ENCODE measurements at places on chromosomes 5 and 9.
A peak's percentile ranks its signal among the peaks of the same experiment; 100 is the strongest.

DNA sequence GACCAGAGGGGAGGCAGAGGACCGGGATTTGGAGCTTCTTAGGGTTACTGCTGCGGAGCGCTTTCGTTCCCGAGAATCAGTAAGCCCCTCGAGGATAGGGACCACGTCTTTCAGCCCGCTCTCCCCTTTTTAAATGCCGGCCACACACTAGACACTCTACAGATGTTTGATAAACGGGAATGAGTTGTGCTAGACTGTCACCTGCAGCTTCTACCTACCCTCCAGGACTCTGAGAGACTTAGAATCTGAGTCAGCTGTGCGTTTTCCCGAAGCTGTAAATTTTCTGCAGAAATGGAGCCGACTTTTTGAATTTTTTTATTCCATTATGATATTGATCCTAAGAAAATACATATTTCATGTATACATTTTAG lies 670 bp downstream of the CCDC171 start:
- no peak for DNase-seq

- DNase-seq, result no peak
Observed at GRCh38 chr9:27427272-27427643, 96.8 kb upstream of the IFNK start.

- no peak for DNase-seq
Observed at GRCh38 chr9:118882684-118883083, 486.6 kb downstream of the BRINP1 start.

DNA sequence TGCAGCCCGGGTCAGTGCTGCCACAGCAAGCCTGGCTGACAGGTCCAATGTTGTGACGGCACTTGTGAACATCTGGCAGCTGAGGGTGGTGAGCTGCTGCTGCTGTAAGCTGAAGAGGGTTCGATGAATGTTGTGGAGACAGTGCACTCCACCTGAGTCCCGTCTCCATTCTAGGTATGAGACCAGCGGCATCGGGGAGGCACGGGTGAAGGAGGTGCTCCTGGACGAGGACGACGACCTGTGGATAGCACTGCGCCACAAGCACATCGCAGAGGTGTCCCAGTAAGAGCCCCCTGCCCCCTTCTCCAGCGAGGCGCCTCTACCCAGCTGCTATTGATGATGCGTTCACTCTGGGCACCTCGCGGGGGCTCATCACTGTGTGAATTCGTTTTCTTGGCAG lies 38.9 kb upstream of the CFAP157 start:
- no peak for DNase-seq

- DNase-seq, result no peak
Observed at GRCh38 chr5:150246835-150247234, 42.7 kb downstream of the CAMK2A start.

- no peak for DNase-seq
Observed at GRCh38 chr9:31808766-31809165, 575.7 kb upstream of the ACO1 start.

GRCh38 chr5:142810743-142811290 lies 40.6 kb downstream of the ARHGAP26 start:
- no peak for DNase-seq

- DNase-seq, result no peak
Observed at GRCh38 chr5:15510831-15511230, 10.9 kb downstream of the FBXL7 start.

- DNase-seq, result no peak
Observed at GRCh38 chr5:153147891-153148623, 342.4 kb upstream of the GRIA1 start.

- DNase-seq, result peak; percentile 40
Observed at GRCh38 chr9:122179690-122180074, 20.0 kb downstream of the MORN5 start.

GRCh38 chr5:119275601-119276173 lies 80.1 kb upstream of the TNFAIP8 start:
- no peak for DNase-seq

DNA sequence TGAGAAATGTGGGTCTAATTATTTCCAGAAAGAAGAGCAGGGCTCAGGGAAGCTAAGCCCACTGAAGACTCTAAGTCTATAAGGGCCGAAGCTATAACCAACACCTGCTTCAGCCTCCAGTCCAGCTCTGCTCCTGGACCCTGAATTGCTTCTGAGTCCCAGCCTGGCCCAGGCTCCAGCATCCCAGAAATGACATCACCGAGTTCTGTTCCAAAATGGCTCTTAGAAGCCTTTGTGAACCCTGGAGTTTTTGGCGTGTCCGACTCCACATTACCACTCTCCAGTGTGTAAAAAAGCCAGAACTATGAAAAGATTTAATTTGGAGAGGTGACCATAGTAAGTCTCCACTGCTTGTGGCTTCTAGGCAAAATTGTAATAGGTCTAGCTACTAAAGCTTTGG lies 289.9 kb downstream of the SLIT3 start:
- no peak for DNase-seq

- no peak for DNase-seq
Observed at GRCh38 chr9:3762076-3762475, 236.3 kb upstream of the RFX3 start.

- DNase-seq, result no peak
Observed at GRCh38 chr9:120324996-120325642, 254.8 kb downstream of the CDK5RAP2 start.

DNA sequence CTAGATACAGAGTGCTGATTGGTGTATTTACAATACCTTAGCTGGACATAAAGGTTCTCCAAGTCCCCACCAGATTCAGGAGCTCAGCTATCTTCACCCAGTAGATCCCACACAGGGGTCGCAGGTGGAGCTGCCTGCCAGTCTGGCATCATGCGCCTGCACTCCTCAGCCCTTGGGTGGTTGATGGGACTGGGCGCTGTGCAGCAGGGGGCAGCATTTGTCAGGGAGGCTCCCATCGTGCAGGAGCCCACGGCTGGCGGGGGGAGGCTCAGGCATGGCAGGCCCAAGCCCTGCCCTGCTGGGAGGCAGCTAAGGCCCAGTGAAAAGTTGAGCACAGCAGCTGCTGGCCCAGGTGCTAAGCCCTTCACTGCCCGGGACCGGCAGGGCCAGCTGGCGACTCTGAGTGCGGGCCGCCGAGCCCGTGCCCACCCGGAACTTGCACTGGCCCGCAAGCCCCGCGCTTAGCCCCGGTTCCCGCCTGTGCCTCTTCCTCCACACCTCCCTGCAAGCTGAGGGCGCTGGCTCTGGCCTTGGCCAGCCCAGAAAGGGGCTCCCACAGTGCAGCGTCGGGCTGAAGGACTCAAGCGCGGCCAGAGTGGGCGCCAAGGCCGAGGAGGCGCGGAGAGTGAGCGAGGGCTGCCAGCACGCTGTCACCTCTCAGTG lies 314.1 kb upstream of the ATP10B start:
- no peak for DNase-seq

GRCh38 chr5:77102549-77102948 lies 15.5 kb upstream of the ZBED3 start:
- no peak for DNase-seq

GRCh38 chr5:107470295-107470582 lies 200.5 kb downstream of the EFNA5 start:
- DNase-seq, result no peak

DNA sequence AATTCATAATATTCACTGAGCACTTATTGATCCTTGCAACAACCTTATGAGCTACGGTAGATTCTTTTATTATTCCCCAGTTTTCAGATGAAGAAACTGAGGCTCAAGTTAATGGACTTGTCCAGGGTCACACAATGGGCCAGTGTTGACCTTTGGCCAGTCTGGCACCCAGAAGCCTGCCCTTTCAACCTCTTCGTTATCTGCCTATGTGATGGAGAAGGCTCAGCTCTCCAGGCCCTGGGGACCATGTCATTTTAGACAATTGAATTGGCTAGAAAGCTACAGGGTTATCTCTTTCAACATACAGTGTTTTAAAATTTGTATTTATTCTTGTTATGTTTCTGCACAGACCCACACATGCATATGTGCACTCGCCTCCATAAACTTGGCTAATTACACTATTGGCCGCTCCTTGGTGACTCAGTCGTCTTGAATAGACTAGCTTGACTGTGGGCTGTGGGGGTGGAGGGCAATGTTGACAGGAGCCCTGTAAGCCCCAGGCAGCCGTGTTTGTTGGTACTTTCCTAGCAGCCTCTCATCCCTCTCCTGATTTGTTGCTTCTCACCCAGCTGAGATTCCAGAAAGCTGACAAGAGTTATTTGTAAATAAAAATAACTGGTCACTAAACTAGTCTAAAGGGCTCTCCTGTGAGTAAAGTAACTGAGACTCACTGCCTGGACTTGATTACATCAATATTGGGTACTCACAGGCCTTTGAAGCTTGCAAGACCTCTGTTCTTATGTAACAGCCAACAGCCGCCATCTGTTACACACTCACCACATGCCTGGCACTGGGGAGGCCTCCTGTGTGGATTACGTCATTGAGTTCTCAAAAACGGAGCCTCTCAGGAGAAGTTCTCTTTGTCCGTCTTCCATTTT lies 8.5 kb upstream of the ANGPTL2 start:
- DNase-seq, result no peak

GRCh38 chr9:136882109-136882946 lies 4.0 kb upstream of the TRAF2 start:
- peak; percentile 67 for DNase-seq

DNA sequence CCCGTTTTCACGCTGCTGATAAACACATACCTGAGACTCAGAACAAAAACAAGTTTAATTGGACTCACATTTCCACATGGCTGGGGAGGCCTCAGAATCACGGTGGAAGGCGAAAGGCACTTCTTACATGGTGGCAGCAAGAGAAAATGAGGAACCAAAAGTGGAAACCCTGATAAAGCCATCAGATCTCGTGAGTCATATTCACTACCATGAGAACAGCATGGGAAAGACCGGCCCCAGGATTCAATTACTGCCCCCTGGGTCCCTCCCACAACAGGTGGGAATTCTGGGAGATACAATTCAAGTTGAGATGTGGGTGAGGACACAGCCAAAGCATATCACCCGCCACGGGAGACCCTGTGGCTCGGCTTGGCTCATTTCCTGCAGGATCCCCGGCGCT lies 20.2 kb downstream of the EXD3 start:
- no peak for DNase-seq

DNA sequence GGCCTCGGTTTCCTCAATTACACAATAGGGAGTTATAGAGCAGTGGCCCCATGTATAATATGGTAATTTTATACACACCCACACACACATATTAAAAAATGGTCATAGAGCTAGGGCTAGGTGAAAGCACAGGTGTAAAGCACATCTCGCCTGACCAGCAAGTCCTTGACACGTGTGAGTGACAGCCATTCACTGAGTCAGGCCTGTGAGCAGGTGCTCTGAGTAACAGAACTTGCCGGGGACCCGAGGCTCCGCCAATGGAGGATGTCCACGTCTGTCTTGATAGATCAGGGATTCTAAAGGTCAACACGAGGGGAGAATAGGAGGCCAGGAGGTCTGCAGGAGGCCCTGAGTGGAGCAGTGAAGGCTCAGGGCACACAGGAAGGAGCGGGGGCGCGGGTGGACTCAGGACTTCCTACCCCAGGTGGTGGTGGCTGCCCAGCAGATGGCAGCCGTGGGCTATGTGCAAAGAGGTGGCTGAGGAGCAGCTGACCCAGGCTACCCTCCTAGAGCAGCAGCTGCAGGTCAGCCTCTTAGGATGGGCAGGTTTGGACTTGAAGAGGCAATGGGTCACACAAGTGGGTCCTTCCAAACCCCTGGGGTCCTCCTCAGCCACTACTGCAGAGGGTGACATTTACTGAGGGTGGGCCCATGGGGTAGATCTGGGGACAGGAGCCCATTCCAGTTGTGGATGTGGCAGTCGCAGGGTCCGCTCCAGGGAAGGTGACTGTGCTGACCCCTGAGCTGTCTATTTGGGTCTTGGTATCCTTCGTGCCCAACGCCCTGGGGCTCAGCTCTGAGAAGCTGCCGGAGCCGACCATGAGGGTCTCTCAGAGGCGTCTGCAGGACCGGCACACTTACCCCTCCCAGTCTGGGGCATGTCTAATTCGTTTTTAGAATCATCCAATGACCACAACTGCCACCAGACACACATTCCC lies 45.9 kb downstream of the PRRT1B start:
- peak; percentile 98 for DNase-seq

DNA sequence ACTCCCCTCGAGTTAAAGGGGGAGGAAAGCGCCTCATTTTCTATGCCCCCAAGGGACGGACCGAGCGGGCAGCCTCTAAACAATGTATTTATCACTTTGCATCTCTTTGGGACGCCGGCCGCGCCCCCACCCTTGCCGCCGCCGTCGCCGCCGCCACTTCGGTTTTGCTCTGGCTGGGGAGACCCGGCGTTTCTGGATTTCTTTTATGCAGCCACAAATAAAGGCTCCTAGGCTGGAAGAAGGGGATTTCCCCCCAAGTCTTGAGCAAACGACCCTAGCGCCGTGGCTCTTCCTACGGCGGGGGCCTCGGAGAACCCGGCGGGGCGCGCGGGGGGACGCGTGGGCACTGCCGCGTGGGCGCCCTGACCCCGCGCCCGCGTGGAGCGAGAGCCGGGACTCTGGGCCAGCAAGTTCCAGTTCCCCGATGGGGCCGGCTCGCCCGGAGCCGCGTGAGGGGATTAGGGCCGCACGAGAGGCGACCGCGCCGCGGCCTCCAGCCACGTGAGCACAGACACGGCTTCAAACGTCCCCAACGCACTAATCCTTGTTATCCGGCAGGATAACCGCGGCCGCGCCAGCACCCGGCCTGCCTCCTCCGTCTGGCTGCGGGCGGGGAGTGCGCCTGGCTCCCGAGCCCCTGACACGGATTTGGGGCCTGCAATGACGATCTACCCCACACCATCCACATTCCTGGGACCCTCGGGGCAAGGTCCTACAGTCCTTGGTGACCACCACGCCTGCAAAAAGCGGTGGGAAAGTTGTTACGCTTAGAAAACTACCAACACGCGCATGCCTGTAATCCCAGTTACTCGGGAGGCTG lies 7.9 kb upstream of the NEUROG1 start:
- no peak for DNase-seq

DNA sequence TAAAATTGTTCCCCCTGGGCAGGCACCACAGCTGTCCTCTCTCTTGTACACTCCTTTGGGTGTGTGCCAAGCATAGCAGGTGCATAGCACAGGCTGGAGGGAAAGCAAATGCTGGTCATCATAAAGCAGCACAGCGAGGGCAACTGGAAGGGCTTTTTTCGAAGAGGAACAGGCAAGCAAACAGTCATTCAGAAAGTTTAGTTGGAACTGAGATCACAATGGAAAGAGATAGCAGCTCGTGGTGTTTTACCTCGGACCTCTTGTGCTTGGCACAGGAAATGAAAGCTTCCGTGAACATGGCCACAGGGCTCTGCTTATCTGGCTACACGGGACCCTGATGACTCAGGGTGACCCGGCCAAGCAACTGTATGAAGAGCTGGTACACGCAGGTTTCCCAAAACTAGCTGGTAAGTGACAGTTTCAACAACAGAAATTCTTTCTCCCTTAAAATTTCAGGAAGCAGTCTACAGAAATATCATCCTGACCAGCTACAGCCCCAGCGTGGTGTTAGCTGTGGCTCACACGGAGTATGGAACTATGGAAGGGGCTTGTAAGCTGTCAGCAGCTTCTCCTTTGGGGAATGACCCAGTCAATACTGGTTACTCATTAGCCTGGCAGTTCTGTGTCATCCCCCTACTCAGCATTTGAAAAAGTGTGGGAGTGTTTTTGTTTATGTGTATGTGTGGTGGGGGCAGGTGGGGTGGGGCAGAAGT lies 48.1 kb downstream of the POC5 start:
- peak; percentile 20 for DNase-seq

All from HuH-7 (cell line).